Sciatic nerve (tissue), 2 donors: ENCODE measurements at places on chromosomes 12 and 14. TPM values are rescaled to one million over a fixed set of nuclear protein-coding genes. Genes with fewer than 3 reads are reported as not detected.

TMCC3 gene
- total RNA-seq: 24.9 TPM

DIO3 gene
- 1.6 TPM for total RNA-seq

NRXN3 gene
- total RNA-seq: 38.1 TPM

KLRB1 gene
- 1.4 TPM for total RNA-seq

CPNE6 gene
- total RNA-seq: not detected

CATSPERB gene
- 0.36 TPM for total RNA-seq

CFAP251 gene
- total RNA-seq: 3.8 TPM

PUS7L gene
- 15.7 TPM for total RNA-seq

OTOGL gene
- total RNA-seq: 0.22 TPM

ADAM20 gene
- total RNA-seq: 3.6 TPM

ERBB3 gene
- total RNA-seq: 159 TPM

KRT6C gene
- not detected for total RNA-seq

GPATCH2L gene
- 59.8 TPM for total RNA-seq

MYO1H gene
- total RNA-seq: not detected

RND1 gene
- 4.5 TPM for total RNA-seq

TMEM132C gene
- 13.5 TPM for total RNA-seq

PRH1 gene
- total RNA-seq: 36.1 TPM

MYF6 gene
- not detected for total RNA-seq

SIX4 gene
- total RNA-seq: 2.2 TPM

GALNT6 gene
- 4.0 TPM for total RNA-seq

TAS2R42 gene
- total RNA-seq: not detected

RPGRIP1 gene
- 0.45 TPM for total RNA-seq

GUCY2C gene
- total RNA-seq: not detected

LEMD3 gene
- total RNA-seq: 33.7 TPM

C3AR1 gene
- total RNA-seq: 21.8 TPM

CMA1 gene
- total RNA-seq: 2.3 TPM

SHMT2 gene
- total RNA-seq: 41.9 TPM

SMAGP gene
- 6.2 TPM for total RNA-seq

SNAPC1 gene
- total RNA-seq: 5.9 TPM

BCL7A gene
- total RNA-seq: 5.8 TPM

ZNF641 gene
- 24.8 TPM for total RNA-seq

CLEC1A gene
- total RNA-seq: 13.7 TPM

MAGOHB gene
- total RNA-seq: 20.6 TPM

AMIGO2 gene
- total RNA-seq: 5.3 TPM

CMAS gene
- total RNA-seq: 31.3 TPM

RD3L gene
- not detected for total RNA-seq

HOXC4 gene
- 23.6 TPM for total RNA-seq

SCNN1A gene
- 16.8 TPM for total RNA-seq

ATP5F1B gene
- 246 TPM for total RNA-seq

PCED1B gene
- 5.0 TPM for total RNA-seq

ADSS1 gene
- 11.5 TPM for total RNA-seq

IFNG-AS1 gene
- total RNA-seq: 0.27 TPM

CYP27B1 gene
- total RNA-seq: 0.98 TPM

CPM gene
- 32.5 TPM for total RNA-seq

AICDA gene
- 0.40 TPM for total RNA-seq
